Thoracic aorta (tissue), 2 donors: ENCODE measurements at places on chromosomes 5 and 9. TPM values are rescaled to one million over a fixed set of nuclear protein-coding genes. Genes with fewer than 3 reads are reported as not detected.

Gene KCNN2
- total RNA-seq: not detected

Gene GBA2
- total RNA-seq: 115 TPM

Gene GDA
- not detected for total RNA-seq

Gene CAMK4
- total RNA-seq: 6.6 TPM

Gene IFNB1
- total RNA-seq: not detected

Gene RPS14
- total RNA-seq: 1,311 TPM

Gene SLC45A2
- total RNA-seq: not detected

Gene WDR38
- total RNA-seq: not detected

Gene PFN3
- not detected for total RNA-seq

Gene IL4
- not detected for total RNA-seq

Gene PPP3R2
- not detected for total RNA-seq

Gene ESM1
- 3.9 TPM for total RNA-seq

- DNase-seq: no peak
Measured at GRCh38 chr9:35714579-35715252, 17.3 kb downstream of the TLN1 start.

- DNase-seq: no peak
Measured at GRCh38 chr9:4762886-4763541, 22.0 kb upstream of the AK3 start.

DNA sequence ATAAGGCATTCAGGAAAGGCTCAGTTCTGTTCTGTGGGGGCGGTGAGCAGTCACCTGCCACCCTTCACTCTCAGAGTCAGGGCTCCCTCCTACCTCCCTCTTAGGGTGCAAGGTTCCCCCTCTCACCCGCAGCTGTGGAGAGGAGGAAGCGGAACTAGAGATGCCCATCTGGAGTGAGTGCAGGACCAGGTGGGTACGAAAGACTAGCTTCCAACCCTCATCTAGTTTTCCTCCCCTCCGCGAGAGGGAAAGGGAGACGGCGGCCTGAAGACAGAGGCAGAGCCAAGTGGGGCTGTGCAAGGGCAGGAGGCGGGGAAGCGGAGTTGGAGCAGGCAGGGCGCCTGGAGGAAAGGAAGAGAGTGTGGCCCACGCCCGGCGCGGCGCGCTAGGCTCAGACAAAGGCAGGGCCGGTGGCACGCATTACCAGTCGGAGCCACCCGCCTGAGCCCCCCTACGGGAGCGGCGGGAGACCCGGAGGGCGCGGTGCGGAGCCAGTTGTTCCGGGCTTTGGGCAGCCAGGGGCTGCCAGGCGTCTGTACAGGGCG, 7.3 kb downstream of the PRR7 start:
- DNase-seq: no peak

GRCh38 chr9:27059907-27060306, 49.1 kb upstream of the TEK start:
- DNase-seq: no peak

GRCh38 chr5:100889165-100889743, 13.8 kb downstream of the ST8SIA4 start:
- DNase-seq: no peak

DNA sequence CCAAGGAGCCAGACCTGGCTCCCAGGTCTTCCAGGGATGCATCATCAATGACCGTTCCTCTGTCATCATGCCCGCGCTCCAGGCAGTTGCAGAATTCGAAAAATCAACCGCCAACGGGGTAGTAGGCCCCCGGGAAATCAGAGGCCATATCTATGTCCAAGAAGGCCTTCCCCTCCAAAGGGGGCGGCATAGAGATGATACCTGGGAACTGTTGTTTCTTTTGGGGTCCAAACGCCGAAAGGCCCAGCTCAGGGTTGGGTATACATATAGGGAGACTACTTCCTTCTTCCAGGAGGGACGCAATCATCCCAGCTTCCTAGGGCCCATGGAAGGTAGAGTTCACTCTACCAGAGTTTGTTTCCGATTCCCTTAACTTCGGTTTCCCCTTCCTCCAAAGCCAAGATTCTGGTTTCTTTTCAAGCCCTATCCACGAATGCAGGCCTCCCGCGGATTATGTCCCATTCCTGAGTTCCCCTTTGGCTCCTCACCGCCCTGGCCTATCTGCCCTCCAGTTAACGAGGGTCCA, 754 bp downstream of the DCAF12 start:
- DNase-seq: no peak

DNA sequence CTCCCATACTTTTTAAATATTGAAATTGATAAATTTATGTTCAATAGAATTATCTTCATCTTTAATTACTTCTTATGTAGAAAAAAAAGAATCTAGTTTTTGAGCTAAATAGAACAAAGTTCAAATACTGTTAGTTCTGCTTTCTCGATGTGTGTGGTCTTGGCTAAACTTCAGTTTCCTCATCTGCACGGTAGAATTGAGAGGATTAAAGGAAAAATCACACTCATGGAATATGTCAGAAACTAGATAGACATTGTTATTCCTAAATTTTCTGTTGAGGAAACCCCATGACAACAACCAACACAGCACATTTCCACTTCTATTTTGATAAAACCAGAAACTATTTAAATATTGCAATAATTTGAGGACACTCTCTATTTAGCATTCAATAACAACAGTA, 100.3 kb downstream of the MUSK start:
- no peak for DNase-seq

- DNase-seq: no peak
Measured at GRCh38 chr5:176941951-176942350, 42.8 kb upstream of the HK3 start.

DNA sequence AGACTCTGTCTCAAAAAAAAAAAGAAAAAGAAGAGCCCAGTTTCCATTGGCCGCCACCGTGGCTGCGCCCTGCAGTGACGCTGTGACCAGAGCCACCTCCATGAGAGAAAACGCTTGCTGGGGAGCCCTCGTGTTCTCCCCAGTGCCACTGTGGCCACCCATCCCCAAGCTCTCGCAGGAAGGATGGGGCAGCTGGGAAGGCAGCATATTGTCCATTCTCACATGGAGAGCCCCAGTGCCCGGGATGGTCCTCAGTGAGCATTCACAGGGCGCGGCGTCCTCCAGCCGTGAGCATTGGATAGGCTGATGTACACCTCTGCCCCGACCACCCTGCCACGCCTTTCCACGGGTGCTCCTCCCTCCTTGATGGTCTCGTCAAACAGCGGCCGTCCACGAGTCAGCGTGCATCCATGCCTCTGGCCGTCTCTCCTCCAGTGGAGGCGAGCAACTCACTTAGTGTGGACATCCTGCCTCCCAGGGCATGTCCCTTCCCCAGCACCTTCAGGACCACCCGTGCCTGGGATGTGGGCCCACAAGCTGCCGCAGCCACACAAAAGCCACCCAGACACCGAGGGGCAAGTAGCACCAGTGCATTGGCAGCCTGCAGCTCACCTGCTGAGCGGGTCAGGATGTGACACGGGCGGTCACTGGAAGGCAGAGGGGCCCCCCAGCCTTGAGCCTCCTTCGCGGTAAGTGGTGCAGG, 23.4 kb upstream of the SLC6A19 start:
- DNase-seq: no peak

GRCh38 chr5:8471581-8471980, 602.6 kb downstream of the MTRR start:
- DNase-seq: no peak

GRCh38 chr9:108860354-108860753, 1.7 kb upstream of the ACTL7A start:
- no peak for DNase-seq

DNA sequence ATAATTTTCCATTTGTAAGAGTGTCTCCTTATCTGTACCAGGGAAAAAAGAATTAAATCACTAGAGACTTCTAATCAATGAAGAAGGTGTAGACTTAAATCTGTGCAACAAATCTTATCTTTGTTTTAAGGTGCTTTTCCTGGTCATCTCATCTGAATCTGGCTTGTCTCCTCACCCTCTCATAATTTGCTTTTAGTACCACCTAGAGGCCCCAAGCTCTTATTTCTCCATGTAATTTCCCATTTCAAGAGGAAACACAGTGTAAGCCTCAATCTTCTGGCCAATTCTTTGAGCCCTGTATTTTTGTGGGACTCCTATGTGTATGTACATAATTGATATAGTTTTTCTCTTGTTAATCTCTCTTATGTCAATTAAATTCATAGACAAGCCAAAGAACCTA, 1975.3 kb upstream of the CDH6 start:
- no peak for DNase-seq

DNA sequence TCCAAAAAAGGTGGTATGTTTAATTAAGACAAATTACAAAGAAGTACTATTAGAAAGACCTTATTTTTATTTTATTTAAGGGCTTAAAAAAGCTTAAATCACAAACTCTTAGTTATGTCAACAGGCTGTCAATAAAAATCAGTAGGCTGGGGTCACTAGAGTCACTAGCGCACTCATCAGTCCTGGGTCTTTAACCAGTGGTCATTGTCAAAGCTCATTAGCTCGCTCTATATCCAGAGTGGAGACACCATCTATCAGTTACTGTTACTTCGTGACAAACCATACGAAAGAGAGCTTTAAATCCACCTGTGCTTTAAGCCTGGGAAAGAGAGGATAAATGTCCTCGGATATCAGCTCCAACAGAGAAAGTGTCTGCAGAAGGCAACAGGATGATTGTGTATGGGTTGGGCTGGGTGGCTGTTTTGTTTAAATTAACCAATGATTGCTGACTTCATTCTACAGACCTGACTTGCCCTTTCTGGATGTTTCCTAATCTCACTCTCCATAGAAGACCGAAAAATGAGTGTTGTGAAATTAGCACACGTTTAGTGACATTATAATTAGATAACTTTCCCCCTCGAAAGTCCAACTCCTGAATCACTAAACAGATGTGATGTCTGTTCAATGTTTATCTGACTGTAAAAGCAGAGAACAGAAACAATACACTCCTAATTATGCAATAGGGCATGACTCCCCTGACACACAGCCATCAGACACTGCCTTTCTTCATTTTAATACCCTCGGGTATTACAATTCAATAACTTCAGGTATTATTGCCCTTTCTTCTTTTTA, 123.6 kb upstream of the TNPO1 start:
- no peak for DNase-seq

GRCh38 chr9:114432323-114433067, 44.7 kb upstream of the AKNA start:
- no peak for DNase-seq

DNA sequence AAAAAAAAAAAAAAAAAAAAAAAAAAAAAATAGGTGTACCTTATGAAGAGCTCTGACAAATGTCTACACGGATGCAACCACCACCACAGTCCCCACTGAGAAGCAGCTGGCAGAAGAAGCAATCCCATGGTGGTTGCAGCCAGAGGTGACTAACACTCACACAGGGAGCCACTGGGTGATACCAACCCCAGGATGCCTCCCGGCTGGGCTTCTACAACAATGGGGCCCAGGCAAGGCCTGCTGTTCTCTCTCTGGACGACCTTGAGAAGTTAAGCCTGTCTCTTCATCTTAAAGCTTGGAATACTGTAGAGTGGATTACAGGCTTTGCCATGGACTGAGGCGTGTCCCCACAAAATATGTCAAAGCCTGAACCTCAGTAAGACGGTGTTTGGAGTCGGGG, 104.1 kb downstream of the ROR2 start:
- DNase-seq: no peak

DNA sequence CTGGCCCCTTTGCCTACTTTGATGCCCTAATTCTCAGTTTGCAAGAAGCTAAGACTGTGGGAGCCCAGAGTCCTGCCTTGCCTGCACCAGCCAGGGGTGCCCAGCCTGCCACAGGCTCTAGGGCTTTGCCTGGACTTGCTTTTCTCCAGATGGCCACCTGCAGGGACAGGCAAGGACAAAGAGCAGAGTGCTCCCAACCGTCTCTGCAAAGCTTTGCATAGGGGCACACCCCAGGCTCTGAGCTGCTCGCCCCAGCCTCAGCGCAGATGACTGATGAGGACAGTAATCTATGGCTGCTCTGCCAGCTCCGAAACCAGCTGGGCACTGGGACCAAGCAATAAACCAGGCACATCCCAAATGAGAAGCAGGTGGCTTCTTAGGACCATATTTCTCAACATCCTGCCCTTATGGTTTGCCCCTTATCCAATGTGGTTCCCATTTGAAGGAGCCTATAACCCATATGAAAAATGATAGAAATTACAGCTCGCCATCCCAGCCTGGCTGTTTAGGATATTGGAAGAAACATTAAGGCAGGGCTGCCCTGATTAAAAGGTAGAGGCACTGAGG, 25.4 kb upstream of the TCF7 start:
- DNase-seq: no peak

DNA sequence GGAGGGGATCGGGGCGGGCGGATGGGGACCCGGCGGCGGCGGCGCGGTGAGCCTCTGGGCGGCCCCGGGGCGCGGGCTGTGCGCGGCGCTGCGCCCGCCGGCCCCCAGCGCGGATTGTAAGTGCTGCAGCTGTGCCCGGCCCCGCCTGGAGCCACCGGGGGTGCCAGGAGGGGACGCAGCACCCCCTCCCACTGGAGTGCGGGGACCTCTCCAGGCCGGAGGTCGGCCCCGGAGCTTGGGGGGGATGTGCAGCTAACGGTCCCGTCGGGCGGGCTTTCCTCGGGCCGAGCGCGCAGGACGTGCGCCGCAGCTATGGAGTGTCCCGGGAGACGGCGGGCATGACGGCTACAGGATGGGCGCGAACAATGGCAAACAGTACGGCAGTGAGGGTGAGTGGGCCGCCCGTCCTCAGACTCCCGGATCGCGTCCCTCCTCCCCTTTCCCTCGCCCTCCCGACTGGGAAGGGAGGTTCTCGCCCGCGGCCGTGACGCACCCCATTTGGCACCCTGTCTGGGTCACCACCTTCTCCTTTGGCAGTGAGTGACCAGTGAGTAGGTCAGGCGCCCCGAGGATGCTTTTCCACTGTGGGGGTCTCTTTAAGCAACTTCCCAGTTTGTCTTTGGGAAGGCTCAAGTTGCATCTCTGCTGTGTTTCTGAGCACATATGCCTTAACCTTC, 483 bp downstream of the FBXL7 start:
- peak; percentile 38 for DNase-seq

DNA sequence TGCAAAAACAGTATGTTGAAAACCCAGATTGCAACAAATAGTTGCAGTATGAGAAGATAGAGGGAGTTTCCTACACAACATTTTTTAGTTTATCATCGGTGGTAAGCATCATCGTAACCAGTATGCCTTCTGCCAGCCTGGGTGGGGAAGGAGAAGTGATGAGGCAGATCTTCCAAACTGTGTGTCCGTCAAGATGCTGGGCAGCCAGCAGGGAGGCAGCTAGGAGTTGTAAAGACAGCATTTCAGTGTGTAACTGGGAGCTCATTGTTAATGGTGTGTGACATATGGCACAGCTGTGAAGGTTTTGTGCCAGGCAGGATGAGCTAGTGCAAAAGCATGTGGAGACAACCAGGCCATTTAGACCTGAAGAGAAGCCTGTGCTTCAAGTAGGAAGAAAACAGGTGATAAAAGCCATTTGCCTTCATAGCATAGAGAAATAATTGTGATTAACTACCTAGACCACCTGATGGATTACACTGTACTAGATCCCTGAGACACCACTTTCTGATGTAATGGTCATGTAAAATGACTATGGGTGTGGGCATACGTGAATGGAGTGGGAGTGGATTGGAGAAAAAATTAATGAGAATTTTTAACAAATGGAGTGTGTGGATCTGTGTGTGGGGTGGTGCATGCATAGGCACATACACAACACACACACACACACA, 347.0 kb upstream of the ADAMTSL1 start:
- no peak for DNase-seq

DNA sequence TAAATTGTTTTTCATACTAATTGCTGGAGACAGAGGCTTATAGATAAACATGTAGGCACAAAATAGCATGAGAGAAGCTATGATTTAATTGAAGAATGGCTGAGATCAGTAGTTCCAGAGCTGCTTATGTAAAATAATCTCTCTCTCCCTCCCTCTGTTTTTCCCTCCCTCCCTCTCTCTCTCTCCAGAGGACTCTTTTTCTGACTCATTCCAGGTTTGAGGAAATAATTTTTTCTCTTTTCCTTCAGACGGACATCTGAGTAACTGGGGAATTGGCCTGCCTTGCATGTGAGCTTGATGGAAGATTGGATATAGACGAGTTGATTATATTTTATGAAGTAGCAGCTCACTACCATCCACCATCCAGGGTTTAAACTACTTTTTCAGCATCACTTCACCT, 35.5 kb downstream of the KCTD16 start:
- no peak for DNase-seq
